ENCODE measurements at places on chromosomes 7 and 10. TPM values are rescaled to one million over a fixed set of nuclear protein-coding genes. Genes with fewer than 3 reads are reported as not detected.

Gene TWIST1
- total RNA-seq = 127 TPM

Gene CTAGE8
- total RNA-seq = 0.60 TPM

Gene WDR37
- 14.7 TPM for total RNA-seq

Gene HMX3
- 0.16 TPM for total RNA-seq

Gene CFAP58
- total RNA-seq = 1.3 TPM

Gene PIK3CG
- total RNA-seq = not detected

Gene CDHR3
- total RNA-seq = 5.4 TPM

Gene PHYH
- 25.4 TPM for total RNA-seq

Gene SPAG6
- total RNA-seq = not detected

Gene PCLO
- total RNA-seq = under 0.01 TPM

Gene TTYH3
- total RNA-seq = 37.3 TPM

Gene IGFBP3
- total RNA-seq = 21.3 TPM

Gene GCK
- total RNA-seq = 3.2 TPM

Gene TUBB8
- not detected for total RNA-seq

Gene TSPAN12
- 2.0 TPM for total RNA-seq

Gene MYOZ1
- under 0.01 TPM for total RNA-seq

Gene PPP1R3C
- total RNA-seq = 125 TPM

Gene TMEM229A
- not detected for total RNA-seq

Gene FOXP2
- 4.2 TPM for total RNA-seq

Gene COL13A1
- 9.3 TPM for total RNA-seq

Gene ZNF22
- 5.8 TPM for total RNA-seq

Gene STARD3NL
- 47.0 TPM for total RNA-seq

Gene DPYSL4
- total RNA-seq = 2.7 TPM

Gene HYAL4
- not detected for total RNA-seq

Gene DHTKD1
- 26.9 TPM for total RNA-seq

Gene SLC13A1
- total RNA-seq = not detected

Gene PRSS37
- total RNA-seq = not detected

Gene CALCR
- not detected for total RNA-seq

Gene STAG3
- total RNA-seq = 0.32 TPM

Gene PLPP4
- under 0.01 TPM for total RNA-seq

Gene GIMAP1
- 0.09 TPM for total RNA-seq

Gene C10orf143
- 1.0 TPM for total RNA-seq

Gene GIMAP8
- total RNA-seq = under 0.01 TPM

Gene IL6
- 0.94 TPM for total RNA-seq

Gene CPA2
- total RNA-seq = not detected

Gene ARHGEF35
- total RNA-seq = 2.5 TPM

Gene CPA1
- 0.09 TPM for total RNA-seq

Gene CELF2
- total RNA-seq = 4.4 TPM

Gene FAM13C
- 5.7 TPM for total RNA-seq

Gene CRYGN
- total RNA-seq = 0.47 TPM

Gene NPY4R
- not detected for total RNA-seq

Gene KIF20B
- total RNA-seq = 4.4 TPM

All from bronchial smooth muscle cell (primary cell).